ENCODE measurements at places on chromosomes 5 and 9.

DNA sequence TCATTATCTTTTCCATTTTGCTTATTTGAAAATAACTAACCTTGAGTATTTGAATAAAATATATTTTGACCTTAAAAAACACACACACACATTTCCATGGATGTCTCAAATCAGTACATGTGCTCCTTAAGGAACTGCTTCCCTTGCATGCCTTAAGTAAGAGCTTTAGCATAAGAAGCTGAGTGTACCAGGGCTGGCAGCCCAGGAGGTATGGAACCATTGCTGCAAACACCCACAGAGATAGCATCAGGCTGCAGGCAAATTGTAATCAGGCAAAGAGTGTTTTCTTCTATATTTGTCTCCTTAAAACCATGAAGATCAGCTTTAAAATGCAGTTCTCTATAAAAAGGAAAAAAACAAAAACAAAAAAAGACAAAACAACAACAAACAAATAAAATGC is 160.6 kb downstream of the PLK2 start:
- DNase-seq = no peak

DNA sequence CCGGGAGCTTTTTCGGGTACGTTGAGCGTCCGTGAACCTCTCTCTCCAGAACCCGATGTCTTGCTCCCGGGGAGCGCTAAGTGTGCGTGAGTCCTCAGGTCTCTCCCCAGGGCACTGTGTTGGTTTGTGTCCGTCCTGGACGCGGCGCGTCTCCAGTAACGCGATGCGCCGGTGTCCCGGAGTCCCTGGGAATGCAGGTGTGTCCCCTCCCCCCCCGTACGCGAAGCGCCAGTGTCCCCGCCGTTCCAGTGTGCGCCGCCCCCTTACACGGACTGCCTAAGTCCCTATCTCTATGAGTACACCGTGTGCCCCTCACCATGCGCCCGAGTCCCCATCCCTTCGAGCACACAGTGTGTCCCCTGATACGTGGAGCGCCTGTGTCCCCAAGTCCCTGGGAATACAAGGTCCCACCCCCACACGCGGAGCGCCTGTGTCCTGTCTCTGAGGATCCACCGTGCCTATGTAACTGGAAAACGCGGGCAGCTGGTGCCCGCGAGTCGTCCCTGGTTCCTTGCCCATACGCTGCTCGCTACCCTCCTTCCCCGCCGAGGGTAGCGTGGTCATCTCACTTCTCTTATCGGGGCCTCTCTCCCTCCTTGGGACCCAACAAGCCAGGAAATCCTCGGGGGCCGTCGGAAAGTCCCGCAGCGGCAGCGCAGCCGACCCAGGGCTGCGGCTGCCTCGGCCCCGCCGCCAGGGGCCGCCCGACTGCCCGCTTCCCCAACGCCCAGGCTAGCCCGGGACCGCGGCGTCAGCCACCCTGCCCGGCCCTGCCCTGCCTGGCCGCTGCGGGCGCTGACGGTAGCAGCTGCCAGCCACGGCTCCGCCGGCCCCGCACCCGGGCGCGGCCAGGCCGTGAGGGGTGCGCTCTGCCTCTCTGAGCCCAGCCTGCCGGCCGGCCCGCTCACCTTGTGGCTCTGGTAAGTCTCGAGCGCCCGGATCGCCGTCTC is 709 bp downstream of the ELL2 start:
- DNase-seq = peak; percentile 76

DNA sequence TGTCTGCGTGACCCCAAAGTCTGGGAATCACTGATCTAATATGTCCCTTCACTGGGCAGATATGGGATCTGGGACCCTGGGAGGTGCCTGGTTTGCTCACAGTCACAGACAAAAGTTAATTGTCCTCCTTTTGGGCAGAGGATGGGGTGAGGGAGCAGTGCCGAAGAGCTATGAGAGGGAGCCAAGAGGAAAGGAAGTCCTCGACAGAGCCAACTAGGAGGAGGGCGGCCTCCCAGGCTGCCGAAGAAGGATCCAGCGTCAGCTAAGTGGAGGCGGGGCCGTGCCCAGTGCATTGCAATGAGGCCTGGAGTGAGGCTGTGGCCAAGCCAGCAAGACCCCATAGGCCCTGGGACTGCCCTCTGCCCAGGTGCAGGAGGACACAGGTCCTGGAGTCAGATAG is 11.4 kb downstream of the AIF1L start:
- DNase-seq = no peak

DNA sequence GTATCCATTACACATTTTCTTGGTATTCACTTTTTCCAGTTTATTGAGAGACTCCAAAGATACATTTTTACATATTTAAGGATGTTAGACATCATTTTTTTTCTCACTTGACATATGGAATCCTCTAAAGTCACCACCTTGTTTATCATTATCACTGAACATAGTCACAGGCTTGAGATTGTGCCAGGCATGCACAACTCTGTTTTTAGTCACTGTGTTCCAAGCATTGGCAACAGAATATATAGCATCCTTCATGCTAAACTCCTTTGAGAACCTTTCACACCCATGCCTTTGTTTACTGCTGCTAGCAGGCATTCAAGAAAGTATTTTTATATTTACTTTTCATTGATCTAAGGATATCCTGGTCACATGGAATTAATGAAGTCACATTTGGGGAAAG is 668.6 kb upstream of the ARRDC3 start:
- no peak for DNase-seq

DNA sequence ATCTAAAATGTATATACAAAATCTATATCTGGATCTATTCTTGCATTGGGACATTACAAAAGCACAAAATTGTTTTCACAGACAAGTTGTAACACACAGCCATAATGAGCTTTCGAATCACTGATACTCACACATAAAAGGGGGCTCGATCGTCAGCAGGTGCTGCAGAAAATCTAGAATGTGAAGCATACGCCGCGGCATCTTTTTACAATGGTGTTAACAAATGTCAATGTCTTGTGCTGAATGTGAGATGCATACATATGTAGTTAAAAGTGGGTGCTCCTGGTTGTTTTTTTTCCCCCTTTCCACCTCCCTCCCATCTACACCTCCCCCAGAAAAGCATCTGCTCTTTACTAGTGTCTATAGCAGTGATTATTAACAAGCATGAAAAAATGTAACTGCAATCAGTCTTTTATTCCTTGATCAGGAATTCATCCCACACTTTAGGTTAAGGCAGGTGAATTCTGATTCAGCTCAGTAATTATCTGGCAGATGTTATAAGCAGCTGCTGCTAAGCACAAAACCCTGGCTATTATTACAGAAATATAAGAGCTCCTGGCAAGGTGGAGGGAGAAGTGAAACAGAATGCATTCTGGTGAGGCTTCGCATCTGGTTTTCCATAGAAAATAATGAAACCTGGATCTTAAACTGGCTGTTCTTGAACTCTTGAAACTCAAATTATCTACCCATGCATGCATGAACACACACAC is 114.1 kb downstream of the MPDZ start:
- no peak for DNase-seq

GRCh38 chr9:95528908-95529502 is 12.2 kb upstream of the PTCH1 start:
- DNase-seq = no peak

Data from stimulated activated naive B cell treated with anti-CD40 and anti-IgM and Interleukin-4, amounts not matched to agents 10 μg/mL and 1 μg/mL and 100 μg/mL, for 72 hours (primary cell).